ENCODE measurements at places on chromosomes 5 and 9. TPM values are rescaled to one million over a fixed set of nuclear protein-coding genes. Genes with fewer than 3 reads are reported as not detected.

C5 gene
- total RNA-seq, result 2.3 TPM

TMOD1 gene
- 0.97 TPM for total RNA-seq

IQGAP2 gene
- 2.6 TPM for total RNA-seq

GRCh38 chr5:7753596-7753995, 97.3 kb downstream of the CFAP90 start:
- no peak for DNase-seq

GRCh38 chr5:75235711-75236110, 967 bp downstream of the ANKRD31 start:
- no peak for DNase-seq

- peak; percentile 96 for DNase-seq
Observed at GRCh38 chr9:87792831-87793288, 66.9 kb downstream of the CTSL start.

GRCh38 chr9:111349766-111350165, 19.7 kb upstream of the OR2K2 start:
- no peak for DNase-seq

GRCh38 chr5:95901676-95902627, 59.7 kb downstream of the ELL2 start:
- peak; percentile 63 for DNase-seq

GRCh38 chr9:11779971-11780370, 913.2 kb upstream of the TYRP1 start:
- DNase-seq, result no peak

DNA sequence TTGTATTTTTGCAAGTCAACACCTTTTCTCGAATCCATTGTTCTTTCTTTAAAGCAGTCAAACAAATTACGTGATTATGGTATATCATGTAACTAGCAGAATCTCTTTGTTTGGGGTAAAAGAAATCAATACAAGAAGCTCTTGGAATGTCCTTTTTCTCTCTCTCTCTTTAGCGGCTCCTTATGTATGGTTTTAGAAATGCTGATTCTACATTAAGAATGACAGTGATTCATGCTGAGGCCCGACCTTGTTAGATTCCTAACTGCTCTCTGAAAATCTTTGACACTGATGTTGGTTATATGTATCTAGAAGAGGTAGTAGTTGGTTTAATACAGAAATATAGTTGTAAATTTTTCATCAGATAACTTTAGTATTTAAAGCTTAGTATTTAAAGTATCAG, 76.4 kb downstream of the SNX24 start:
- DNase-seq, result no peak

DNA sequence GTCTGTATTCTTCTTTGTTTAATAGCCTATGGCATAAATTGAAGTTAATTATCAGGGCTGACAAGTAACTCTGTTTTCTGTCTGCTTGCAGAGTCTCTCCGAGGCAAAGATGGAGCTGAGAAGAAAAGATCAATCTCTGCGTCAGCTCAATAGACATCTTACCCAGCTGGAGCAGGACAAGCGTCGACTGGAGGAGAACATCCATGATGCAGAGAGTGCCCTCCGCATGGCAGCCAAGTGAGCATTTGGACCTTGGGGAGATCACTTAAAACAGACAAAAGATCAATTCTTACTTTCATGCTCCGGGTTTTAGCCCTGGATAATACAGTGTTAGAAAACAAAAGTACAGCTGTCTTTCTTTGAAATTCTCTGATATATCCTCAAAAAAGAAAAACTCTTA, 293.8 kb downstream of the CCDC171 start:
- no peak for DNase-seq

DNA sequence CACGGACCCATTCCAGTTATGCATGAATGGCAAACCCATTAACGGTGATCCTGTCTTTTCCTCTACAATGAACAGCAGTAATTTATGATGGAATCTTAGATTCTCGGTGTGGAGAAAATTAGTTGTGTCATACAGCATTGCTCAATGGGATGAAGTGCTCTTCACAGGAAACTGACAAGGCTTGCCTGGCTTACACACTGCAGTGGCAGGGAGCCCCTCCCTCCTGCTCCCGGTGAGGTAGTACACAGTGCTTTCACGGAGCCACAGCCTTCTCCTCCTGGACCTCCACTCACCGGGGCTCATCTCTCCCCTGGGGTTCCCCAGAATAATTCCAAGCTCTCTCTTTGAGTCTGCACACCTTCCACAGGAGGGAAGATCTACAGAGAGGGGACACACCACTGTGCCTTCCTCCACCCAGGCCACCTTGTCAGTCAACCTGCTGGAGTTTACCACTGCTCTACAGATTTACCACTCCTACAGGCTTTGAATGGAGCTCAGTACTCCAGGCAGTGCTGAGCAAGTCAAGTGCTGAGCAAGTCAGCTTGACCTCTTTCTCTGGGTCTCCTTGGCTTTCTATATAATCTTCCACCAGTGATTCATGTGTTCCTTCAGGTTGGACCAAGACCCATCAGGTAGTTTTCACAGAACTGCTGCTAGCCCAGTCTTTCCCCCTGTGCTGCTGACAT, 59.1 kb upstream of the TBC1D2 start:
- peak; percentile 56 for DNase-seq

GRCh38 chr9:111037708-111038330, 451 bp downstream of the LPAR1 start:
- peak; percentile 36 for DNase-seq
